ENCODE measurements at places on chromosomes 2 and 18. TPM values are rescaled to one million over a fixed set of nuclear protein-coding genes. Genes with fewer than 3 reads are reported as not detected.

CDC42EP3 gene
- 30.0 TPM for total RNA-seq

DNA sequence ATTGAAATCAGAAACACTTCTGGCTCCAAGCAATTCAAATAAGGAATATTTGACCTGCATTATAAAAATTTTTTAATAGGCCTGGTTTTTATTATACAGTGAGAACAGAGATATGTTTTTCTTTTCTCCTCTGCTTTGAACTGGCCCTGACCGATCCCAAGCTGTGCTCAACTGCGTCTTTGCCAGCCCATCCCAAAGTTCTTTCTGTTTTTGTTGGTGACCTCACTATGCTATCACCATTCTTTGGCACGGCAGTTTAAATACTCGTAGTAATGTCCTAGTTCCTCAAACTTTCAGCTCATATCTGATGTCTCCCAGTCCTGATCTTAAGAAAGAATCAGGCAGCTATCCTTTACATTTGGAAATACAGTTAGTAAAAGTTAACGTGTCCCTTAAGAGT lies 42.3 kb upstream of the NETO1 start:
- H3K36me3 ChIP-seq: no peaks in the 10 kb centered on the region
- no peak overlapping the region for H3K4me3 ChIP-seq
- no peak overlapping the region for H3K27ac ChIP-seq
- no peaks in the 10 kb centered on the region for H3K4me1 ChIP-seq
- no peak for DNase-seq

KLHL30 gene
- not detected for total RNA-seq

GRCh38 chr2:235897992-235898391 lies 270.2 kb downstream of the GBX2 start:
- no peak overlapping the region for H3K4me3 ChIP-seq
- no peak for DNase-seq
- H3K27ac ChIP-seq: no peak overlapping the region
- H3K27me3 ChIP-seq: no peaks in the 10 kb centered on the region
- H3K36me3 ChIP-seq: no peaks in the 10 kb centered on the region
- H3K4me1 ChIP-seq: no peaks in the 10 kb centered on the region

DNA sequence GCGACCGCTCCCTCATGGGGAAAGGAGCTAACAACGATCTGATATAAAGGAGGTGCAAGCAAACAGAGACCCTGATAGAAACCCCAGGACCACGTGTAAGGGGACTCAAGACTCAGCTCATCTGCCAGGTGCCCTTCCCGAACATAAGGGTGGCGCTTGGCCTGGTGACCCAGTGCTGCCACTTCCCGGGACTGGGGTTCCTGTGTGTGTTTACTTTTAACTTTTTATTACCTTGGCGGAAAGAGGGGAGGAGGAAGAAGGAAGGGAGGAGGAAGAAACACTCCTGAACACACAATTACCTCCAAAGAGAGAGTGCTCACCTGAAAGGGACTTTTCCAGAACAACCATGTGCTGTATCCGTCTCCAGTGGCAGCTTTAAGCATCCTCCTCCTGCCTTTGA lies 56.5 kb upstream of the EDAR start:
- H3K27ac ChIP-seq: no peak overlapping the region
- no peaks in the 10 kb centered on the region for H3K36me3 ChIP-seq
- H3K4me1 ChIP-seq: no peaks in the 10 kb centered on the region
- no peak for DNase-seq

- H3K36me3 ChIP-seq: no peaks in the 10 kb centered on the region
- no peaks in the 10 kb centered on the region for H3K27me3 ChIP-seq
- no peaks in the 10 kb centered on the region for H3K4me1 ChIP-seq
- no peak overlapping the region for H3K4me3 ChIP-seq
- no peak overlapping the region for H3K27ac ChIP-seq
Observed at GRCh38 chr2:234846599-234847363, 105.0 kb upstream of the SH3BP4 start.

DNA sequence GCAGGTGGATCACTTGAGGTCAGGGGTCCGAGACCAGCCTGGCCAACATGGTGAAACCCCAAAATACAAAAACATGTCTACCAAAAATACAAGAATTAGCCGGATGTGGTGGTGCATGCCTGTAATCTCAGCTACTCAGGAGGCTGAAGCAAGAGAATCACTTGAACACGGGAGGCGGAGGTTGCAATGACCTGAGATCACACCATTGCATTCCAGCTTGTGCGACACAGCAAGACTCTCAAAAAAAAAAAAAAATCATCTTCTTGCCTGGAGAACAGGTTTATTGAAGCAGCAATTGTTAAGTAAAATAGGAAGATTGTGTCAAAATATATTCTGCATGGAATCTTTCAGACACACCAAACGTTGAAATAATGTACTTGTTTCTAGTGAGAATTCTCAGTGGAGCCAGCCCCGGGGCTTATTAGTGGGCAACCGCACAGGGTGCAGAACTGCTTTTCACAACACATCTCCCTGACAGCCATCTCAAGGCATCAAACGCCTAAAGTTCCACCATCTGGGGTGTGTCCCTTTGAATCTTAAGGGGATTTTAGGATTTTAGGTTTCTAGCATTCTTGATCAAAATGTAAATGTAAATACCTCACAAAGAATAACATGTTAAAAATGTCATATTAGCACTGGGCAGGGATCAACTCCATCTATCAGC lies 28.6 kb upstream of the PPP4R1 start:
- no peak for DNase-seq
- no peak overlapping the region for H3K27ac ChIP-seq
- no peaks in the 10 kb centered on the region for H3K4me1 ChIP-seq
- peaks cover 3% of the 10 kb centered on the region for H3K27me3 ChIP-seq
- H3K36me3 ChIP-seq: no peaks in the 10 kb centered on the region
- H3K4me3 ChIP-seq: no peak overlapping the region
